ENCODE measurements at places on chromosomes 13 and 19.
A peak's percentile ranks its signal among the peaks of the same experiment; 100 is the strongest.

DNA sequence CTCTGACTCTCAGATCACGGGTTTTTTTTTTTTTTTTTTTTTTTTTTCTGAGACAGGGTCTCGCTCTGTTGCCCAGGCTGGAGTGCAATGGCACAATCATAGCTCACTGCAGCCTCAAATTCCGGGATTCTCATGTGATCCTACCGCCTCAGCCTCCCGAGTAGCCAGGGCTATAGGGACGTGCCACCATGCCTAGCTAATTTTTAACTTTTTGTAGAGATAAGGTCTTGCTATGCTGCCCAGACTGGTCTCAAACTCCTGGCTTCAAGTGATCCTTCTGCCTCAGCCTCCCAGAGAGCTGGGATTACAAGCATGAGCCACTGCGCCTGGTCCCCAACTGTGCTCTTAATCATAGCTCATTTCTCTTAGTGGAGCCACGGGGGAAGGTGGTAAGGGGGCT, 4.6 kb upstream of the GRAMD1A start:
- no peak for DNase-seq

- no peak for DNase-seq
Observed at GRCh38 chr13:73481886-73482445, 423.2 kb downstream of the KLF5 start.

- peak; percentile 24 for DNase-seq
Observed at GRCh38 chr13:48695776-48696175, 42.0 kb downstream of the CYSLTR2 start.

- DNase-seq: no peak
Observed at GRCh38 chr13:102244607-102245227, 157.1 kb downstream of the FGF14 start.

DNA sequence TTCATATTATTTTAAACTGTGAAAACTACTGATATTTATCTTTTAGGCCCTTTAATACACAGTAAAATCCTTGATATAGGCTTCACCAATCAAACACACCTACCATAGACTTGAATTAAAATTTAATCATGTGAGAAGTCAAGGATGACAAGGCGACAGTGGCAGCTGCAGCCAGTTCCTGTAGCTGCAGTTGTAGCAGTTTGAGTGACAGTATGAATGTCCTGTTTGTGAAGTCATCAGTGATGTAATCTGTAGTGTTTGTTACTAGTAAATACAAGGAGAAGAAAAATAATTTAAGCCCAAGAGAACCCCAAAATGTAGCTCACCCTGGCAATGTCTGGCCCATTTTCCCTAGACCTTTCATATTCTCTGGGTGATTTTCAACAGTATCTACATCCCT, 897.0 kb downstream of the SLITRK6 start:
- no peak for DNase-seq

GRCh38 chr13:30463787-30464495, 1.8 kb downstream of the HMGB1 start:
- DNase-seq: peak; percentile 77

- no peak for DNase-seq
Observed at GRCh38 chr13:61414686-61415057, 977 bp downstream of the PCDH20 start.

- no peak for DNase-seq
Observed at GRCh38 chr19:12750851-12751250, 740 bp upstream of the BEST2 start.

DNA sequence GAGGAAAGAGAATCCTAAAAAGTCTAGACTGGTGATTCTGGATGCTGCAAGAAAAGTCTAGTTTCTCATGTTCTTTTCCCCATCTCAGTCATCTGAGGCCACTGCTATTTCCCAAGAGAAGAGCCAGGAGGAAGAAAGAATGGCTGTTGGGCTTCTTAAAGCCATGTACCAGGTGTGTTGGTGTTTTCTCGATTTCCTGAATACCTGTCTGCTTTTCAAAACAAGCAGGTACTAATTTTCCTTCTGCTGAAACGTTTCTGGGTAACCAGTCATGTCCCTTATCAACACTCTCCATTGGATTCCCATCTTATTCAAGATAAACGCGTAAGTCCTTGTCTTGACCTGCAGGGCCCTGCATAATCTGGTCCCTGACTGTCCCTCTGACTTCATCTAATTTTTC, 1.1 kb downstream of the ZNF570 start:
- DNase-seq: no peak

- no peak for DNase-seq
Observed at GRCh38 chr19:43464134-43464775, 1.2 kb downstream of the LYPD3 start.

- DNase-seq: no peak
Observed at GRCh38 chr19:28213470-28214082, 999.4 kb downstream of the UQCRFS1 start.

DNA sequence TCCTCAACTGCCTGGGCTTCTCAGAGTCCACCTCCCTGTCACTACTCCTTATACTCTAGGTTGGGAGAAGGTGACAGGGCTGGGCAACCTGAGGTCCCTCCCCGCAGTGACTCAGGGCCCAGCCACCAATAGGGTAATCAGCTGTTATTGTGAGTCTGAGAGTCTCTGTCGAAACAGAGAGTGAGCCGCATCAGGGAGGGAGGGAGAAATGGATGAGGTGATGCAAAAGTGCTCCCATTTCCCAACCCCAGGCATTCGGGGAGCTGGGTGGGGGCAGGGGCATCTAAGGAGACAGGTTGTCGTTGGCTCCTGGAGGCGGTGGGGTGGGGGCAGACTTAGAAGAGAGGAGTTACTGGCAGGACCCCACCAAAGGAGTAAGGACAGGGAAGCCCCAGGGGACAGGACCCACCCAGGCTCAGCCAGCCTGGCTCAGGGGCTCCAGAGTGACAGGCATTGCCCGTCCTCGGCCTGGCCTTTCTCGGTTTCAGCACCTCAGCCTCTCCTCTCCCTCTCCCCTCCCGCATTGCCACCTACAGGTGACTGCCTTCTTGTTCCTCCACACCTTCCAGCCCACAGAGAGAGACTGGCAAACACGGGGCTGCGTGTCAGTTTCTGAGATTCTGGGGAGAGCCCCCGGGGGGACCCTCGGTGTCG, at the start of gene DMKN:
TSS of gene DMKN (minus strand) at position 22 of the 654 bp plus-strand sequence. CDS start 174 bp downstream, outside the sequence.
- no peak for DNase-seq

- peak; percentile 92 for DNase-seq
Observed at GRCh38 chr13:42110410-42111155, 62.1 kb downstream of the DGKH start.

- no peak for DNase-seq
Observed at GRCh38 chr13:105048677-105049076, 1486.8 kb downstream of the EFNB2 start.

- DNase-seq: peak; percentile 24
Observed at GRCh38 chr19:41753936-41754529, 1.3 kb upstream of the CEACAM6 start.

DNA sequence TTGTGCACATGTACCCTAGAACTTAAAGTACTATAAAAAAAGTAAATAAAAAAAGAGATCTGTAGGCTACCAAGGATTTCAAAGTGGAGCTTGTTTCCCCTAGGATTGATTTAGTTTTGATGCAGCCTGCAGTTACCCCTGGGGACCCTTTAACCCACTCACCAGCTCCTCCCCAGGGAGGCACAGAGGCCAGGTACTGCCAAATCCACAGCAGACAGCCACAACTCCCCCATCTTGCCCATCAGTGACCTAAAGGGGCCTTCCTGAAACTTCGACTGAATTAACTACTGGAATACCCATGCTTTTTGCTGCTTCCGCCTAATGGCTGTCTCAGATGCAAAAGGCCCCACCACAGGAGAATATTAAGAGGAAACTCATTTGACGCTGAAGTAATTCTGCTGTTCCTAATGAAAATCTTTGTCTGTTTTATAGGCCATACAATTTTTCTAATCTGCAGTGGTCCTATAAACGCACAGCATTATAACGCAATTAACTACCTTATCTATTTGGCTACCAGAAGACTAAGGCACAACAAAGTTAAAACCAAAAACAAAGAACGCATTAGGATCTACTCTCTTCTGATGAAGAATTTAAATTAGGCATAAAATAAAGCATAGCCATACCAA, 95.0 kb downstream of the FOXO1 start:
- no peak for DNase-seq

DNA sequence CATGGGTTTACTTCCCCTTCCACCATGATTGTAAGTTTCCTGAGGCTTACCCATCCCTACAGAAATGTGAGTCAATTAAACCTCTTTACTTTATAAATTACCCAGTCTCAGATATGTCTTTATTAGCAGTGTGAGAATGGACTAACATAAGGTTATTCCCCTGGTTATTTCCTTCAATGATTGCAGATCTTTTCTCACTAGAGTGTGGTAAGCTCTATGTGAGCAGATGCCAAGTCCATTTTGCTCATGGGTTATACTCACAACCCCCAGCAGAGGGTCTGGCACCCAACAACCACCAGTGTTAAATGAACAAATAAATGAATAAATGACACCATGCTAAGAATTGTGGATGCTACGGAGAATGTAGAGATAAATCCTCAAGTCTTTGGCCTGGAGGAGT, 472.8 kb downstream of the LIG4 start:
- no peak for DNase-seq

- peak; percentile 15 for DNase-seq
Observed at GRCh38 chr19:13430790-13431582, 75.3 kb downstream of the CACNA1A start.

DNA sequence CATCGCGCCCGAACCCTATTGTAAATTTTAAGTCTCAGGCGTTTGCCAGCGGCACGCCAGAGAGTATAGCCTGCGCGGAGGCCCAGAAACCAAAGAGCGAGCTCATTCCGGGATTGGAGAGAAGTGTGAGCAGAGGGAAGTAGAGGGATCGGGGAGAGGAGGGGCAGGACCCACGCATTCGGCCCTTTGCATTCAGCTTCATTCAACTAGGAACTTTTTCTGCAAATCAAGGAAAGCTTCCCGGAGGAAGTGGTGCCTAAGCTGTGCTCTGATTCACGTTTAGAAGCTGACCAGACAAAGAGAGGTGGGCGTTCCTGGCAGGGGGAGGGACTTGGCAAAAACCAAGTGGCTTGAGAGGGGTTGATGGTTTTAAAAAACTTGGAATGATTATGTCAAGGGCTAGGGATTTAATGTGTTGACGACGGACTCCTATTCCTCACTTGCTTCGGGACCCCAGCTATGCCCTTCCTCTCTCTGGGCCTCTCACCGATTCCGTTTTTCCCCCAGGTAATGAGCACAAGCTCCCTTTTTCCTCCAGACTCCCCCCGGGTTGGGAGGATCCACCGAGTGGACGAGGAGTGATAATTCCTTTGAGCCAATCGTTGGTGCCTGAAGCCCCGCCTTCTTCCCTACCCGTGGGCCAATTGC, 811 bp upstream of the PRMT1 start:
- DNase-seq: peak; percentile 96

- no peak for DNase-seq
Observed at GRCh38 chr19:39555883-39556282, 15.9 kb upstream of the EID2 start.

DNA sequence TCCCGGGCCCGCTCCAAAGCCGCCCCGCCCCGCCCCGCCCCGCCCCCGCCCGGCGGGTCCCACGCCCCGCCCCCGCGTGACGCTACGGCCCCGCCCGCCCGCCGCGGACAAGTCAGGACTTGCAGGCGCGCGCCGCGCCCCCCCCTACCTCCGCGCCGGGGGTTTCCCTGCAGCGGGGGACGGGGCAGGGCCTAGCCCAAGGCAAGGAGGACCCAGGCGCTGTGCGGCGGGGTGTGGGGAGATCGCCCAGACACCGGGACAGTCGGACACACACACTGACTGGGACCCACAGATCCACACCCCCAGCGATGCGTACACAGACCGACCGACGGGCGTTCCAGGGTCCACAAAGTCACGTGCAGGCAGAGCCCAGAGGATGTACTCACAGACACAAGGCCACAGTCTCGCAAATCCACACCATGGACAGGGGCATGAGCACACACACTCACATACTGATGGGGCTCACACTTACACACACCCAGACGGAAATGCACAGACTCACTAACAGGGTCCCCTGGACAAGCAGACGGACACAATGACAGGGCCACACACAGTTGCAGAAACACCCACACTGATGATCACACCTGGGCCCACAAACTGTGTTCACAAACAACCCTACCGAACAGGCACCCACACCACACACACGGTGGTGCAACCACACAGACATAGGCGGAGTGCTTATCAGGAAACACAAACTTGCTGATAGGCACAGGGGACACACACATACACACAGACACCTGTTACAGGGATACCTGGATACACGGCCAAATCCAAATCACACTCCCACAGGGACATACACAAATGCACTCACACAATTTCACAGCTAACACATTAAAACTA, 436 bp upstream of the BBC3 start:
- DNase-seq: peak; percentile 87

- no peak for DNase-seq
Observed at GRCh38 chr19:35860436-35860817, 3.7 kb downstream of the KIRREL2 start.

DNA sequence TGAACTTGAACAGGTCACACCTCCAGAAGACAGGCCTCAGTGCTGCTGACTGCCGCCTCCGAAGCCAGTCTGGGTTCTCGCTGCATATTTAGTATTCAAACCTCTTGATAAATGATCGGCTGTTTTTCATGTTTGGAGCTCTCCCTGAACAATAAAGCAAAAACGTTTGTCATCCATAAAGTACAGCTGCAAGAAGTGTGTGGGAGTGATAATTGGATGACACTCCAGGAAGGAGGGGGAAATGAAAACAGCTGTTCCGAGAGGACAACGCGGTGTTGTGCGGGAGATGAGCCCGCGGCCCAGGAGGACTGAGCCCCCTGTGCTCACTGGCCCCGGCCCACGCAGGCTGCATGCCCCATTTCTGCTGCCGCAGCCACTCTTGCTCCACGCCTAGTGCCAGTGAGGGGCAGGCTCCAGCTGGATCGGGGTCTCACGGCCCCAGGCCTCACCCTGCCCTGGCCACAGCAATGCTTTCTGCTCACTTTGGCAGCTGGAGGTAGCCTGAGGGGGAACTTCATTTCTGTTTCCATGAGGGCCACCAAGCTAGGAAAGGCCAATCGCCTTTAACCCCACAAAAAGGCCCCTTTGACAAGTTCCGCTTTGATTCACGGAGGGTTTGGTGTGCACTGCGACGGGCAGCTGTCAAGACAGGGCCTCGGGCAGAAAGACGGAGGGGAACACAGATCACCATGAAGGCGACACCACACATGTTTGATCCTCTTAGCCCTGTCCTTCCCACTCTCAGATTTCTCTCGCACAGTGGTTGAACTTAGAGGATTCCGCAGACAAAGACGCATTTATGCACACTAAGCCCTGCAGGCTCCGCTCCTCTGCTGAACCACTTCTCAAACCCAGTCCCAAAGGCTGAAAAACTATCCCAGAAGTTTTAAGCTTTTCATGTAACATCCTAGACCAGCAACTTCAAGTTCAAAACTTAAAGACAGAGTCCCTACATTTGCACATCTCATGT, 537.6 kb downstream of the EFNB2 start:
- DNase-seq: peak; percentile 71

Measured in tongue (tissue), 3 donors.